ENCODE measurements at places on chromosomes 11 and 22.

GRCh38 chr11:31798554-31799434 is 12.3 kb downstream of the PAX6 start:
- DNase-seq, result no peak

DNA sequence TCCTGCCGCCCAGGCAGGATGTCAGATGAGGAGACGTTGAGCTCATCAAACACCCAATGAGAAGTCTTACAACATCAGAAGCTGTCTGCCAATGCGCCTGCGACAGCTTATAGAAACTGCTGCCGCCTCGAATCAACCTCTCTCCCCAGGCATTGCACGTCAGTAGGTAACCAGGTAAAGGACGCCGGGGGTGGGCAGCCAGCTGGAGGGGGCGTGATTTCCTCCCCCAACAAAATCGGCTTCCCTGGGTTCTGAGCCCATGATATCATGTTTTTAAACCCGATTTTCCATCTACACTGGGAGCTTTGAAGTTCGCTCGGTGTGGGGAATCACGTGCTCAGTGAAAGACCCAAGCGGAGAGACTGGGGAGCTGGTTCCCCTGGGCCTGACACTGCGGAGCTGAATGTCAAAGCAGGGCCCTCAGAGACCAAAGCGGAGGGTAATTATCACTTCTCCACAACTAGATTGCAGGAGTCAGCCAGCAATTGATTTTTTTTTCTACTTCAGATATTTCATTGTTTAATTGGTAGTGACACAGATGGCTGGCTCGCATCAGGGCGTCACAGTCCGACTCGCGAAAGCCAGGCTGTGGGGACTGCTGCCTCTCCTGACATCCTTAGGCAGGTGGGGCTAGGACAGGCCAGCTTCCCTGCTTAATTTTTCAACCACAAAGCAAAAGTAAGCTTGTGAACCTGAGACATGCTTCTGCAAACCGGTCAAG is 15.4 kb downstream of the FAM83F start:
- no peak for DNase-seq

DNA sequence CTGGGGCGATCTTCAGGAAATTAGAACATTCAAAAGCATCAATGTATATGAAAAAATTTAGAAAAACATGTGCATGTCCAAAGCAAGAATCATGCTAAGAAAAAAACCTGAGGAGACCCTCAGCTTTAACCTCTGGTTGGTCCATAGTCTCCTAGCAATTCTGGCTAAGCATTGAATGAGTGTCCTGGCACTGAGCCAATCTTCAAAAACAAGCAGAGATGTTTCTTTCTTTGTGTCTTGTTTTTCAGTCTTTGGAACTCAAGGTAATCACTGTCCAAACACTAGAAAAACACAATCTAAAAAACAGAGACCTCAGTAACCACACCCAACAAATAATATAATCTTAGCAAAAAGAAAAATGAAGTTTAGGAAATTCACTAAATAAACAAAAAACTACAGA is 205.4 kb upstream of the CARD18 start:
- DNase-seq, result no peak

DNA sequence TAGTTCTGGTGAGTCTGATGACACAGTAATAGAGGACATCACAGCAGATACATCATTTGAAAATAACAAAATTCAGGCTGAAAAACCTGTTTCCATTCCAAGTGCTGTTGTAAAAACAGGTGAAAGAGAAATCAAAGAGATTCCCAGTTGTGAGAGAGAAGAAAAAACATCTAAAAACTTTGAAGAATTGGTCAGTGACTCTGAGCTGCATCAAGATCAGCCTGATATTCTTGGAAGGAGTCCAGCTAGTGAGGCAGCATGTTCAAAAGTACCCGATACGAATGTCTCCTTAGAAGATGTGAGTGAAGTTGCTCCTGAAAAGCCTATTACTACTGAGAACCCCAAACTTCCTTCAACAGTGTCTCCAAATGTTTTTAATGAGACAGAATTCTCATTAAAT is 38.7 kb downstream of the RTN3 start:
- no peak for DNase-seq

- no peak for DNase-seq
Observed at GRCh38 chr11:10524471-10524870, 16.5 kb downstream of the RNF141 start.

DNA sequence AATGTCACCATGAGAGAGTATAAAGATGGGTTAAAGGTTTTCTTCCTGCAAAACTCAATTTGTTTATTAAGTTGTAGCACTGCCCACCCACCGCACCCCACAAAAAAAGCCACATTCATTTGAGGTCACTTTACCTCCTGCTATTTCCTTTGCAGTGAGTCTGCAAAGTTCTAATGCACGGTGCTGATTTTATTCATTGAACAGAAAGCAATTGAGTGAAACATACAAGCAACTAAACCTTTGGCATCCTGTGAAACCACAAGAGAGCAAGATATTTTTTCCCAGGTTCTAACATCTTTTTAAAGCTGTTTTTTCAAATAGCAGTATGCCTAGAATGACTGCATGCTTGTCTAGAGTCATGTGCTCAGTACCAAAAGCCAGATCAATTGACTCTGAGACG is 39.0 kb downstream of the RRAS2 start:
- DNase-seq, result no peak
